A172 (cell line): ENCODE measurements at places on chromosomes 11 and 22. TPM values are rescaled to one million over a fixed set of nuclear protein-coding genes. Genes with fewer than 3 reads are reported as not detected.

Gene CCDC15
- 3.7 and 4.1 TPM in 2 replicates for total RNA-seq

Gene DNAJB13
- not detected in 2 replicates for total RNA-seq

Gene PGGHG
- 13.0 and 14.2 TPM in 2 replicates for total RNA-seq

DNA sequence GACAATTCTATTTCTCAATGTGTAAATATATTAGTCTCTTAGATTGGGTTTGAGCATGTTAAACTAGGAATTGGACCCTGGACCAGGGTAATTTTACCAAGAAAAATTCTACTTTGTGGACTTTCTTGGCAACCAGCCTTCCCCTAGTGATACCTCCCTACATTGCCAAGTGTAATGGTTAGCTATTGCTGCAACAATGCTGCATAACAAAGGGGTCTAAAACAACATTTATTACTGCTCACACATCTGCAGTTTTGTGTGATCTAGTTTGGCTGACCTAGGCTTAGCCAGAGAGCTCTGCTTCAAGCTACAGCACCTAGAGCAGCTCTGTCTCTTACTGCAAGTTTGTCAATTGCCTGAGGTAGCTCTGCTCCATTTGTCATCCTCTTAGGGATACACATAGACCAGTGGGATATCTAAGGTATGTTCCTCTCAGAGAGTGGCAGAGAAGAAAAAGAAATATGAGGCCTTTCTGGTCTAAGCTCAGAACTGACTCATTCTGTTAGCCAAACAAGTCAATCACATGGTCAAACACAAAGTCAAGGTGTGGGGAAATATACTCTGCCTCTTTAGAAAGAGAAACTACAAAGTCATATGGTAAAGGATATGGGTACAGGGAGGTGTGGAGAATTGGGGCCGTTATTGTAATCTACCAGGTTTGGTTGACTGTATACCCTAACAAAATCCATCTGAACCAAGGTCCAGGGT lies 2.0 kb upstream of the LAYN start:
- no peak for DNase-seq

DNA sequence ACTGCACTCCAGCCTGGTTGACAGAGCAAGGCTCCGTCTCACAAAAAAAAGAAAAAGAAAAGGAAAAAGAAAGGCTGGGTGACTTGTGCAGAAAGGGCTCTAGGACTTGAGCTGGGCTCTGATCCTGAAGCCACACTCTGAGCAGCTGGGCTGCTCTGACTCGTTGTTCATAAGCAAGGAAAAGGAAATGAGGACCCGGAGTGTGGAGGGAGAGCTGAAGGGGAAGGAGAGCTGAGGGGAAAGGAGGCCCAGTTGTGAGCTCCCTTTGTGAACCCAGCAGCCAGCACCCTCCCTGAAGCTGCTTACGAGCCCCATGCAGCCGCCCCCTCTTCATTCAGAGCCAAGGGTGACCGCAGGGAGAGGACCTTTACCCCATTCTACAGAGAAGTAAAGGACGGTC lies 12.3 kb upstream of the SH3BP1 start:
- DNase-seq: no peak

DNA sequence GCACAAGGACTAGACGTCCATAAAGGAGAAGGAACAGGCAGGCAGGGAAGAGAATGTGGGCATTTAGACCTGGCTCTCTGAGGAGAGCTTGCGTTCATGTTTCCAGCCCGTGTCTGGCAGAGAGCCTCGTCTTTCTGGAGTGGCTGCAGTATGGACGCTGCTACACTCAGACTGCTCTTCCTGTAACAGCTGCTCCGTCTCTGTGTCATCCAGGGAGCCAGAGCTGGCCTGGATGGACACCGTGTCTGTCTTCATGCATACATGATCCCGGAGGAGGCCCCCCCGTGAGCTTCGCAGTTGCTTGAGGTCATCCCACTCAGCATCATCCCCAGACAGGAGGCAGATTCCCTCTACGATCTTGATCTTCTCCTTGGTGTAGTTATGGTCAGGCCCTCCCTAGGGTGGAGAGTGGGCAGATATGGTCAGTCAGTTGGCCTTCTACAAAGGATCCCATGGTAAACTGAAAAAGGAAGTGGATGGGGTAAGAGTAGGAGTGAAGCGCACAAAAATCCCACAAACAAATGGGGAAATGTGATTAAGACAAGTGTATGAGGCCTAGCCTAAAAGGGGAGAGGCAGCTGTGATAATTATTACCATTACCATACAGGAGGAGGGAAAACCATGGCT lies 13.0 kb upstream of the CKAP5 start:
- no peak for DNase-seq
